Heart left ventricle (tissue), 16 donors: ENCODE measurements at places on chromosomes 1 and 21. TPM values are rescaled to one million over a fixed set of nuclear protein-coding genes. Genes with fewer than 3 reads are reported as not detected.
A peak's percentile ranks its signal among the peaks of the same experiment; 100 is the strongest.

Gene ATP1A2
- 255 TPM for total RNA-seq

Gene SLAMF9
- total RNA-seq = not detected

Gene LCE2B
- total RNA-seq = not detected

Gene SH2D5
- total RNA-seq = 0.67 TPM

Gene RAB3B
- total RNA-seq = 0.02 TPM

Gene TFF1
- not detected for total RNA-seq

Gene HIVEP3
- 5.1 TPM for total RNA-seq

Gene TXNIP
- total RNA-seq = 535 TPM

Gene APOBEC4
- total RNA-seq = not detected

GRCh38 chr1:203148127-203148526, 20.6 kb downstream of the ADORA1 start:
- no peaks in the 10 kb centered on the region for H3K27me3 ChIP-seq
- no peaks in the 10 kb centered on the region for H3K4me1 ChIP-seq
- H3K36me3 ChIP-seq = no peaks in the 10 kb centered on the region

- DNase-seq = no peak
- peaks cover 52% of the 10 kb centered on the region for H3K4me1 ChIP-seq
These were observed 22.9 kb downstream of the ATP2B4 start for GRCh38 chr1:203649551-203649998.

- peak overlapping the region; percentile 94 for H3K27ac ChIP-seq
- no peaks in the 10 kb centered on the region for H3K27me3 ChIP-seq
- DNase-seq = no peak
These were observed 1.3 kb downstream of the ARL8A start for GRCh38 chr1:202143011-202143767.

DNA sequence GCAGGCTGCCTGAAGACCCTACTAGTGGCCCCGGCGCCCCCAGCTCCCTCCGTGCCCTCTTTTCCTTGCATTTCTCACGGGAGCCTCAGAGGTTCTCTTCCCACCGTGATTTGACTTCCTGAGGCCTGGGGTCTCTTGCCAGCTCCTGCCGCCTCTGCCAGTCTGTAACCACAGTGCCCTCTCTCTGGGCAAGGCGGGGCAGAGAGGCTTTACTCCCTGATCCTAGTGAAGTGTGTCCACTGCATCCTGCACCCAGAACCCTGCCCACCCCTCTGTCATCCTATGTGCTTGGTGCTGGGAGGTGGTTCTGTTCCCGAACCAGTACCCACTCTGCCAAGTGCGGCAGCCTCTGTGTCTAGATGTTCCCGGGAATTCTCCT, 2.4 kb downstream of the ESPN start:
- no peaks in the 10 kb centered on the region for H3K36me3 ChIP-seq
- DNase-seq = no peak
- H3K4me3 ChIP-seq = no peak overlapping the region
- peaks cover 64% of the 10 kb centered on the region for H3K27me3 ChIP-seq
- H3K4me1 ChIP-seq = peaks cover 20% of the 10 kb centered on the region

DNA sequence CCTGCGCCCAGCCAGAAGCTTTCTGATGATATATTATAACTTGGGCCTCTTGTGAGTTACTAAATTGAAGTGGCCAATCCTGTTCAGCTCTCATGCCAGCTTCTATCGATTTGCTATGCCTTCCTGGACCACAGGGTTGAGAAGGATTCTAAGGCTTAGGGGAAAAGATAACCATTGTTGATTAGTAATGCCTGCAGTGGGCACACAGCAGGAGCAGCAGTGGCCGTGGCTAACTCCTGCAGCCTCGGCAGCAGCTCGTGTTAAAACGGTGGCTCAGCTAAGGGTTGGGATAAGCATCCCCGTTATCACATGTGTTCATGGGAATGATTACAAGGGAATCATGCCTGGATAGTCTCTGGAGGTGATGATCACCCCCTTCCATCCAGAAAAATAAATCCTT, 20.5 kb upstream of the KCNE2 start:
- no peak for DNase-seq
- H3K27me3 ChIP-seq = no peaks in the 10 kb centered on the region
- no peak overlapping the region for H3K27ac ChIP-seq
- no peaks in the 10 kb centered on the region for H3K4me1 ChIP-seq
- H3K36me3 ChIP-seq = no peaks in the 10 kb centered on the region
- no peak overlapping the region for H3K4me3 ChIP-seq

- H3K27me3 ChIP-seq = no peaks in the 10 kb centered on the region
- H3K36me3 ChIP-seq = peaks cover 100% of the 10 kb centered on the region
- no peak overlapping the region for H3K27ac ChIP-seq
- H3K4me1 ChIP-seq = no peaks in the 10 kb centered on the region
- no peak for DNase-seq
- H3K4me3 ChIP-seq = no peak overlapping the region
These were observed 45.2 kb downstream of the EPRS1 start for GRCh38 chr1:220001095-220001501.

- DNase-seq = peak; percentile 27
- no peaks in the 10 kb centered on the region for H3K4me1 ChIP-seq
- H3K4me3 ChIP-seq = no peak overlapping the region
- no peak overlapping the region for H3K27ac ChIP-seq
These were observed 85.4 kb upstream of the OLIG2 start for GRCh38 chr21:32940079-32941014.

DNA sequence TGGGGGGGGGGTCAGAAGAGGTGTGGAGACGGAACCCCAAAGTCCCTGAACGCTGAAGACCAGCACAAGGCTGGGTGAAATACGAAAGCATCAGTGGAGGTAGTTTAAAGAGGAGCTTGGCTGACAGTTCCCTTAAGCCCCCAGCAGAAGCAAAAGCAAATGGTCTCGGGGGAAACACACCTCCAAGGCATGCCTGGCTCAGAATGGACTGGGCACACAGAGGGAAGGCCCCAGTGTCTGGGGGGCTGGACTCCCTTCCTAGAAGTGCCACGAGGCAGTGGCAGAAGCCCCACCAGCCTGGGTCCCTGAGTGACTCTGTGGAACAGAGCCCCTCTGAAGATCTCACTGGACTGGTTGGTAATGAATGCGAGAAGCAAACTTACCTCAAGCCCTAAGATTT, 43.9 kb downstream of the UBE2G2 start:
- no peaks in the 10 kb centered on the region for H3K36me3 ChIP-seq
- no peaks in the 10 kb centered on the region for H3K27me3 ChIP-seq
- H3K4me1 ChIP-seq = no peaks in the 10 kb centered on the region
- no peak for DNase-seq
- H3K4me3 ChIP-seq = no peak overlapping the region

DNA sequence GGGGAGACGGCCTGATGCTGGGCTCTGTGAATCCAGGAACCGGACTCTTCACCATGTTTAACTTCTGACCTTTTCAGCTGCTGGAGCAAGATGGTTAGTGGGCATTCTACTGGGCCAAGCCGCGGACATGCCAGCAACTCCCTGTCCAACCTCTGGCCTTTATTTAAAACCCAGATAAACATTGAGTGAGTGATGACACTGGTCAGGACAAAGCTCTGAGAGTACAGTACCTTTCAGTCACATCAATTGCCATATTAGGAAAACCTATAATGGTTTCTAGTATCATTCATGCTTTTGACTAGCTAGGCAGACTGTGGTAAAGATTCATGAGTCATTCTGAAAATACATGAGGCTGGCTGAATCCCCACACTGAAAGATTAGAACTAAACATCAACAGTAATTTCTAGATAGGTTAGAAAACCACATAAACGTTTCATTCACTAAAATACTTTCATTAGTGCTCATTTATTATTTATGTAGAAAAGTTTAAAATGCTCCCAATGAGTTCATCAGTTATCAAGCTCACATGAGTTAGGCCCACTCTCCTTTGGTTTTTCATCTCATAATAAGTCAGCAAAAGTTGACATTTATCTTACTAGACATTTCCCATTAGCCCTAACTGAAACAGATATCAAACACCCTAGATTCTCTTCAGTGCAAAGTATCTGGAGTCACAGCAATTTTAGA, 7.1 kb upstream of the ACTA1 start:
- no peaks in the 10 kb centered on the region for H3K27me3 ChIP-seq
- H3K27ac ChIP-seq = peak overlapping the region; percentile 56
- H3K4me1 ChIP-seq = no peaks in the 10 kb centered on the region

DNA sequence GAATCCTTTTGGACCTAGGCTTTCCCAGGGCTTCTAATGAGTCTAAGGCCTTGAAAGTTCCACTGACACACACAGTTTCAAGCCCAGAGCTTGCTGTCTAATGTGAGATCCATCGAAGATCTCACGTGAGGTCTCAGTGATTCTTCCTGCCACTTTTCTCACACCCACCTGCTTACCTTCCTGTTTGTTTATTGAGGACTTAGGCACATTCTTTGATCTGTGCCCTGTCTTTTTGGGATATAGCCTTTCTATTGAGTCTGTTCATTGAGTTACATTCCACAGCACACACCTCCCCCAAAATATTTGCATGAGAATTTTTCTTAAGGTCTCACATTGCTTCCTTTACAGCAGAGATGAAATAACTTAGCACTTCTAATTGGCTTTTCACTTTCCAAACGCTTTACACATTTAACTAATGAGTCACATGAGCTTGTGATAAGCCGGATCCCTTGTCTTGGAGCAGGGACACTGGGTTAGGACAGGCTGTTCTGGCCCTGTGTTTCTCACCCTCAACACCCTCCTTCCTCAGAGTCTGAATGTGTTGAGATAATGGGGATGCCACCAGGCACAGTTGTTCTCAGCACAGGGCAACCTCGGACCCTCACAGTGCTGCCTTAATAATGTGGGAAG, 288.3 kb downstream of the TM2D1 start:
- H3K36me3 ChIP-seq = no peaks in the 10 kb centered on the region
- H3K27ac ChIP-seq = peak overlapping the region; percentile 57
- H3K4me1 ChIP-seq = peaks cover 41% of the 10 kb centered on the region
- no peak for DNase-seq

- no peak for DNase-seq
- no peaks in the 10 kb centered on the region for H3K27me3 ChIP-seq
- no peaks in the 10 kb centered on the region for H3K4me1 ChIP-seq
- H3K4me3 ChIP-seq = no peak overlapping the region
These were observed 82.8 kb downstream of the AXDND1 start for GRCh38 chr1:179448437-179449149.

DNA sequence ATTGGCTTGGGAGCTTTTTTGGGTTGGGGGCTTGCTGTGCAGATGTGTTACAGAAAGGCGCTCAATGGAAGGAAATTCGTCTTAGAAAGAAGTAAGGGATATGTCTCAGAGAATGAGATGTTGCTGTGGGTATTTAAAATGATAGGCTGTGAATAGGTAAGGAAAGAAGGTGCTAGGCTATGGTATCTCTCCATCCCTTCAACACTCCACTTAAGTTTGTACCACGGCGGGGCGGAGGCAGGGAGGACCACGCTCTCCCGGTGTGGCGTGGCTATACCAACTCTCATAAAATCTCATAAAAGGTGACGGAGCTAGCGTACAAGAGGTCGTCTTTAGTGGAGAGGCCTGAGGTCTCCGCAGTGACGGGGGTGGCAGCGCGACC, 305 bp upstream of the RPS6KC1 start:
- no peak overlapping the region for H3K27ac ChIP-seq
- DNase-seq = no peak
- peaks cover 29% of the 10 kb centered on the region for H3K27me3 ChIP-seq
- peaks cover 5% of the 10 kb centered on the region for H3K4me1 ChIP-seq
- no peaks in the 10 kb centered on the region for H3K36me3 ChIP-seq
- peak overlapping the region; percentile 98 for H3K4me3 ChIP-seq

DNA sequence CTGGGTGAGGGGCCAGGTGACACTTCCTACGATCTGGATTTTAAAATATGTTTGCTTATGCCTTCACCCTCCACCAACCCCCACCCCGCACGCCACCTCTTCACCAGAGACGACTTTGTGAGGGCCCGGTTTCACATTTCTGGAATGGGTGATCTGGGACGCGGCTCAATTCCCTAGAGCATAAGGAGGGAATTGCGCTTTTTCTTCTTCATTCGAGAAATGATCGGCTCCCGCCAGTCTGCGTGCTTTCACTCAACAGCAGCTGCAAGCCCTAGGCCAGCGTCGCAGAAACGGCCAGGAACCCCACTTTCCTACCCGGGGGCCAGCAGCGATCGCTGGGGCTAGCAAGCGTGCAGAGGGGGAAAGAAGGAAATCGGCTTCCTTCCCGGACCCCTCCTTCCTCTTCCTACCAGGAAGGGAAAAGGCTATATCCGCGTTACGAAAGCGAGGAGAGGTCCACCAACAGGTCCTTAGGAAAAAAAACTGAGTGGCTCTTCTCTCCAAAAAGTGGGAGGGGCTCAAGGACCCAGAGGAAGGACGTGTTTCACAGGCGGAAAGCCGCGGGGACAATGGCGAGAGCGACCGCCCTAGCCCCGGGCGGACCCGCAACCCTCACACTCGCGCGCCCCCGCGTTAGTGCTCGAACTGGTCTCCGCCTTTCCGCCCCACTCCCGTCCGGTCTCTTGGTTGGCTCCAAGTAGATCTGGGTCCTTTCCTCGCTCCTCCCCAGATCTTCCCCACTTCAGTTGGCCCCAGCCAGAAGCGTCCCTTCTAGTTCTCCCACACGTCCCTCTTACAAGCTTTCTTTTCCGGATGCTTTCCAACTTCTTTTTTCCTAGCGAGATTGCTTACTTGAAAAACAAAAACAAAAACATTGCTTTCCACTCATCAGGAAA, 1.1 kb upstream of the ADAMTS1 start:
- no peaks in the 10 kb centered on the region for H3K27me3 ChIP-seq
- peaks cover 28% of the 10 kb centered on the region for H3K4me1 ChIP-seq
- peak overlapping the region; percentile 98 for H3K27ac ChIP-seq
- peak; percentile 93 for DNase-seq
- peak overlapping the region; percentile 77 for H3K4me3 ChIP-seq

GRCh38 chr1:89557445-89557825, 32.8 kb downstream of the LRRC8B start:
- H3K4me3 ChIP-seq = no peak overlapping the region
- DNase-seq = no peak
- no peaks in the 10 kb centered on the region for H3K36me3 ChIP-seq

DNA sequence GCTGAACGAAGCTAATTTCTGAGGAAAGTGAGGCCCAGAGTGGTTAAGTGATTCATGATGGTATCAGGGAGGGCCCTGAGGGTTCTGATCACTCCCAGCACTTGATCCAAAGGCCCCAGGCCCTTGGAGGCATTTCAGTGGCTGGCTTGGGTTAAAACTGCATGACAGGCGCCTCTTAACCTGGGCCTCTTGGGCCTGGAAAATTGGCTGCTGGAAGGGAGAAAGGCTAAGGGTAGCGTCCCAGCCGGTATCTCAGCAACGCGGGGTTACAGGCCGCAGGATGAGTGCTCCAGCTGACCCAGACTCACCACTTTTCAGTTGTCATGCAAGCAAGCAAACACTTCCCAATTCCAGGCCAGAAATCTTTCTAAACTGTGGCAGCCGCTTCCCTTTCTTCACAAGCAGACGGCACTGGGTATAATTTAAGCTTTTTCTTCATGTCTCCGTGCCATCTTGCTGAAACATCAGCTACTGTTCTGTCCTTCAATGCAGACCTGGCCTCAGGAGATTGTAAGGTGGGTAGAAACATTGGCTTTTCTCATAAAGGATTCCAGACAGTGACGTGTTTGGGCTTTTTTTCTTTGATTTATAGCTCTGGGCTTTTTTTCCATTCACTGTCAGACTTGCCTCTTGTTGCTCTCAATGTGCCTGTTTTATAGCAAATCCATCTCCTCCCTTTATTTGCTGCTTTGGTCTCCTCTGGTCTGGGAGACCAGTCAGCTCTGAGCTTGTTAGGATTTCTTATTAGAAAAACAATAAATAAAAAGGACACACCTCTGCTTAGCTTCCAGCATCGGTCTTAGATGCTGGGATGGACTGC, 229.1 kb downstream of the KCNJ6 start:
- H3K36me3 ChIP-seq = no peaks in the 10 kb centered on the region
- no peak for DNase-seq
- no peaks in the 10 kb centered on the region for H3K4me1 ChIP-seq

GRCh38 chr1:112666946-112667345, 7.5 kb upstream of the MOV10 start:
- no peak overlapping the region for H3K4me3 ChIP-seq
- no peak overlapping the region for H3K27ac ChIP-seq
- no peaks in the 10 kb centered on the region for H3K4me1 ChIP-seq
- no peak for DNase-seq
- H3K27me3 ChIP-seq = no peaks in the 10 kb centered on the region
